ENCODE measurements at places on chromosomes 4 and X.

DNA sequence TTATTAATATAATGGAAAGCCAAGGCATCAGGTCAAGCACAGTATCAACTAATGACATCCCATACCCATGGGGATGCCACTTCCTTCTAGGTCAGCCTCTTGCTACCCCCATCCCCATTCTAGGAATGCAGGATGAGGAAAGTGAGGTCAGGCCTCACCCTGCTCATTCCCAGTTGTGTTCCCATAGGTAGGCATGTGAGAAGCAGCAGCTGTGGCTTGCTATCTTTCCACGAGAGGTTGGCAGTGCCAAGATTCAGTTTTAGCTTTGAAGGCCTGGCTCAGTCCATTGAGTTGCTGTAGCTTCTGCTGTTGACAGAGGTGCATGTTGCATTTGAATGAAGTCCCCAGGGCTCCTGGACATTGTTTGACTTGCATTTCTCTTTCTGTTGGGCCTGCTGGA lies 15.5 kb downstream of the LONRF3 start:
- no peak for DNase-seq

- DNase-seq: no peak
Measured at GRCh38 chr4:159778298-159778697, 675.4 kb downstream of the RAPGEF2 start.

- peak; percentile 31 for DNase-seq
Measured at GRCh38 chr4:84878546-84878945, 87.9 kb downstream of the WDFY3 start.

GRCh38 chrX:108420481-108420880 lies 17.7 kb downstream of the COL4A6 start:
- DNase-seq: no peak

- no peak for DNase-seq
Measured at GRCh38 chrX:40260146-40260747, 162.5 kb upstream of the BCOR start.

DNA sequence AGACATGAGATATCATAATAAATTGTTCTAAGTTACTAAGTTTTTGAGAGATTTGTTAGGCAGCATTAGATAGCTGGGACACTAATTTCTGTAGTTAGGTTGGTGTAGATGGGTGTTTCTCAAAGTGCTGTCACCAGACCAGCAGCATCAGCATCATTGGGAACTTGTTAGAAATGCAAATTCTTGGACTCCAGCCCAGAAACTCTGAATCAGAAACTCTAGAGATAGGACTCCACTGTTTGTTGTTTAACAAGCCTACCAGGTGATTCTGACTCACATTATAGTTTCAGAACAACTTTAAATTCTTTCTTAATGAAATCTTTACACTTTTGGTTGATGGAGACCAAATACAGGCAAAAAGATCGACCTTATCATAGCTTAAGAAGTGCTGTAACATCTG lies 173.7 kb downstream of the PABPC4L start:
- DNase-seq: peak; percentile 69

DNA sequence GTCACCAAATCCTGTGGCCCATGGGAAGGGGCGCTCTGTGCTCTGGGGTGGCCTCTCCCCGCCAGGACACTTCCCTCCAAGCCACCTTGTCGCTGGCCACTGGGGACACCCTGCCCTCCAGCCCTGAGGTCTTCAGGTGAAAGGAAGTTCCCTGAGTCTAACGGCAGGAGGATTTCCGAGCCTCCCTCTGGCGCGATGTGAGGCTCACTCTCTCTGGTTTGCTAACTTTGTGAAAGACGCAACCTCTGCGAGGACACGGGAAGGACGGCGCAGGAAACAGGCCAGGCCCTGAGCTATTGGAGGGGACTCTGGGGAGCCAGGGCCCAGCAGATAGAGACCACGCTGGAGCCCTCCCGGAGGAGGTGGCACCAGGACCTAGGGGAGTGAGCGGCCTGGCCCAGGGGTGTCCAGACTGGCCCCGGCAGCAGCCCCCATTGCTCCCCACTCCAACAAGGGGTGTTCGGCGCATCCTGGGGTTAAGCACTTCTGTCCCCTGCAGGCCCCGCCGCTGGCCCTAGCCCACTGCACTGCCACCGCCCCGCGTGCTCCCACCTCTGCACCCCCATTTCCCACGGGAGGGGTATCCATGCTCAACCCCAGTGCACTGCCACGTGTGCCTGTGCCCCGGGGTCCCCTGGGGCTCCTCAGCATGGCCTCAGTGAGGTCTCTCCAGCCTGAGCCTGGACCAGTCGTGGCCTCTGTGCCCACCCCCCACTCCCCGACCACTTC lies 72.2 kb upstream of the MXD4 start:
- no peak for DNase-seq

- DNase-seq: no peak
Measured at GRCh38 chrX:55867708-55868107, 150.2 kb downstream of the RRAGB start.

- DNase-seq: peak; percentile 28
Measured at GRCh38 chr4:126592088-126592487, 1040.7 kb upstream of the INTU start.

DNA sequence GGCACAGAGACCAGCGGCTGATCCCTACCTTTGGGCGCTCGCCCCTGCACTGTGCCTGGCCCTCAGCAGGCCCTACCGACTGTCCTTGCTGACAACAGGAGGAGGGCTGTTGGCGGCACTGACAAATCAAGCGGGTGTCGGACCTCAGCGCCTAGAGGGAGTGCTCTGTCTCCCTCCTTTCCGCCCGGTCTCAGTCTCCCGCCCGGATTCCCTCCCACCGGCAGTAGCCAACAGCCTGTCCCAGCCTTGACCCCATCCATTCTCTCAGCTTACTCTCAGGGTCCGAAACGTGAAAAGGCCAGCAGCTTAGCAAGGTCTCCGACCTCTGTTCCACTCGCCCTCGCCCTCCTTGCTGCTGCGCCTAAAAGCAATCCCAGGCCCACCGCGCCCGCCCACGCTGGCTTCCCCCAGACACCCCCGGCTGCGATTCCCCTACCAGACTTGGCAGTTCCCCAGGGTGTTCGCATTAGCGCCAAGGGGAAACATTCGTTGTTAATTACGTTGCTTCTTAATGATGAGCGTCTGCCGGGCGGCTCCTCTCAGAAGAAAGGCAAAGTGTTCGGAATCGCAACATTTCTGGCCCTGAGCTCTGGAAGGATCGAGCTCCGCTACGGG lies 96.2 kb downstream of the SOWAHB start:
- no peak for DNase-seq

DNA sequence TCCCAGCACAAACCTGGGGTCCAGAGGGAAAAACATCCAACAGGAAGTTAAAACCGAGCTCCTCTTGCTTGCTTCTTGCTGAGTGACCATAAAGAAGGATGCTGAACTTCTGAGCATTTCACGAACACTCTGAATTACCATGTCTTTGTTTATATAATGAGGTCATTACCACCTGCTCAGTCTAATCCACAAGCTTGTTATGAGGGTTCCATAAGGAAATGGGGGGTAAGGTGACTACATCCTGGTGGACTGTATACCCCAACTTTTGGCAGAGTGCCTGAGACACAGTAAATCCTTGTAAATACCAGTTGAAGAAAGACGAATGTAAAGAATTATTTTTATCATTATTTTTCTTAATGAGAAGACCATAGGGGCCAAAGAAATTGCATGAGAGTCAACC lies 16.8 kb downstream of the CCDC149 start:
- DNase-seq: peak; percentile 13

- no peak for DNase-seq
Measured at GRCh38 chr4:26227601-26228229, 93.1 kb upstream of the RBPJ start.

DNA sequence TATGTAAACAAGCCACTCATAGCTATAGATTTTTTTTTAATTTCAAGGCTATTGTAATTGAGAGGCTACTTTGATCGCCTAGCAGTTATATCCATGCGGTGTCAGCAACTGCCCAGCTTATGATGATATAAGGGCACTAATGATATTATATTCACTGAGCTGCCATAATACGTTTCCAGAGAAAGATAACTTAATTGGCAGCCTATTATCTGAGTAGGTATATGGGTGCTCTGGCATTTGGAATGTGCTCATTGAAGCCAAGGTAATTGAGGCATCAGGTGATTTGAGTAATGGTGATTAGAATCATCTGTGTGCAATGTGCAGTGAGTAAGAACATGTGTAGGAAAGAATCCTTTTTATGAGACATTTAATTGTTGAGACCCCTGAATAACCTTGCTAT lies 490.0 kb downstream of the CENPC start:
- DNase-seq: no peak

DNA sequence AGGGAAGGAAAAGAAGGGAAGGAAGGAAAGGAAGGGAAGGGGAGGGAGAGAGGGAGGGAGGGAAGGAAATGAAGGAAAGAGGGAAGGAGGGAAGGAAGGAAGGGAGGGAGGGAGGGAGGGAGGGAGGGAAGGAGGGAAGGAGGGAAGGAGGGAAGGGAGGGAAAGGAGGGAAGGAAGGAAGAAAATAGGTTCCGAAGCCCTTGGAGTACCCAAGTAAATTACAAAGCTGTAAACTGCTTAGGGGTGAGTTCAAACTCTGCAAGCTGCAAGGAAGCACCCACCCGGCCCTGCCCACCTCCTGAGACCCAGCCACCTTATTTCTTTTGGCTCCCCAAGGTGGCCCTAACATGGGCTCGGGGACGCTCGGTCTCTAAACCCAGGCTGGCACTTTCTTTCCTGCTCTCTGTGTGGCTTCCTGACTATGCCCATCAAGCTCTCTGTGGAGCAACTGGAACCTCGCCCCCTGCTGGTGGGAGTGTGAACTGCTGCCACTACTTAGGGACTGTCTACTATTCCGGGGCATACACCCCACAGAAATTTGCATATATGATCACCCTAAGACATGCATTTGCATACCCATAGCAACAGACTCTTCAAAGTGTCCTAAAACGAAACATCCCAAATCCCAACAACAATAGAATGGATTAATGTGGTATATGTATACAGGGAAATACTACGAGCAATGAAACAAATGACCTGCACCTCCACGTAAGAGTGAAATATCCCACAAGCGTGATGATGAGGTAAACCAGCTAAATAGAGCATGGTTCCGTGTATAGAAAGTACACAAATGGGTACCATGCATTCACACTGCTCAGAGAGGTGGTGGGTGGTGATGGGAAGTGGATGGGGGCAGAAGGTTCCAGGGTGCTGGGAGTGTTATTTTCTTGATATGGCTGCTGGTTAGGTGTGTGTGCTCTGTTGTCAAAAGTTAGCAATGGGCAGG lies 151.7 kb upstream of the TBL1X start:
- DNase-seq: no peak

DNA sequence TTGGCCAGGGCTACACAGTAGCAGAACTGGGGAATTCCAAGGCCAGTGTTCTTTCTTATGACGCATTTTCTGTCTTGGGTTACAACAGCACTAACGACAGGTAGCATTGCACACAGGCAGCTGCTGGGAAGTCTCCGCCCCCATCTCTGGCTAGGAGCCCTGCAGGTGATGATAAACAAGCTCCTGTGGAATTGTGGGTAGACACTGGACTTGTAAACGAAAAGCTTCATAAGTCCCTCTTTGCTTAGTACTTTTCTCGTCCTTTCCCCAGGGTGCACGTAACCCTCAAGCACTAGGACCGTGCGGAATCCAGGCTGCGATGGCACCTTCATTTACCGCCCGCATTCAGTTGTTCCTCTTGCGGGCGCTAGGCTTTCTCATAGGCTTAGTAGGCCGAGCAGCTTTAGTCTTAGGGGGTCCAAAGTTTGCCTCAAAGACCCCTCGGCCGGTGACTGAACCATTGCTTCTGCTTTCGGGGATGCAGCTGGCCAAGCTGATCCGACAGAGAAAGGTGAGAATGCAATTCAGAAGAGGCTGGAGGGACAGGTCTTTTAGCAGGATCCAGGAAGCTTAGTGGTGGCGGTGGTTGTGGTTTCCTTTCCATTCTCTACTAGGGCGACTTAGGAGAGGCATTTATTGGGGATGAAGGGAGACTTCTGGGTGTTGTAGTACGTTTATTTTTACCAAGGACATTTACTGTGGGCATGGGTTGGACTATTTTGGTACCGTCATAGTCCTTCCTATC lies at the start of gene FAAH2:
FAAH2 (plus strand) TSS at position 200 of the 745 bp plus-strand sequence; CDS start at position 320, 120 bp downstream.
- DNase-seq: no peak

GRCh38 chr4:24795666-24796381 lies 451 bp downstream of the SOD3 start:
- DNase-seq: no peak

GRCh38 chr4:77579406-77580076 lies 26.1 kb upstream of the CXCL13 start:
- DNase-seq: peak; percentile 78

DNA sequence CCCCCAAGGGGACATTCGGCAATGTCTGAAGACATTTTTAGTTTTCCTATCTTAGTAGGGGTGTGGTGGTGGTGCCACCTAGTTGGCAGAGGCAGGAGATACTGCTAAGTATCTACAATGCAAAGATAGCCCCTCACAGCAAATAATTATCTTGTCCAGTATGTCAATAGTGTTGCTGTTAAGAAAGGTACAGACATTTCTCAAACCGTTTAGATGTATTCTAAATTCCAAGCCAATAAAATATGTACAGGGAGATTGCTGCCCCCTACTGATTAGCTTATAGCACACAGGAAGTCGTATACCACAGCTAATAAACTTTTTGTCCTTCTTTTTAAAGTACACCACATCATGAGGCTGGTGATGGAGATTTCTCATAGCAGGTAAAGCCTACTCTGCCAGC lies 260.5 kb downstream of the TMA16 start:
- DNase-seq: peak; percentile 43

DNA sequence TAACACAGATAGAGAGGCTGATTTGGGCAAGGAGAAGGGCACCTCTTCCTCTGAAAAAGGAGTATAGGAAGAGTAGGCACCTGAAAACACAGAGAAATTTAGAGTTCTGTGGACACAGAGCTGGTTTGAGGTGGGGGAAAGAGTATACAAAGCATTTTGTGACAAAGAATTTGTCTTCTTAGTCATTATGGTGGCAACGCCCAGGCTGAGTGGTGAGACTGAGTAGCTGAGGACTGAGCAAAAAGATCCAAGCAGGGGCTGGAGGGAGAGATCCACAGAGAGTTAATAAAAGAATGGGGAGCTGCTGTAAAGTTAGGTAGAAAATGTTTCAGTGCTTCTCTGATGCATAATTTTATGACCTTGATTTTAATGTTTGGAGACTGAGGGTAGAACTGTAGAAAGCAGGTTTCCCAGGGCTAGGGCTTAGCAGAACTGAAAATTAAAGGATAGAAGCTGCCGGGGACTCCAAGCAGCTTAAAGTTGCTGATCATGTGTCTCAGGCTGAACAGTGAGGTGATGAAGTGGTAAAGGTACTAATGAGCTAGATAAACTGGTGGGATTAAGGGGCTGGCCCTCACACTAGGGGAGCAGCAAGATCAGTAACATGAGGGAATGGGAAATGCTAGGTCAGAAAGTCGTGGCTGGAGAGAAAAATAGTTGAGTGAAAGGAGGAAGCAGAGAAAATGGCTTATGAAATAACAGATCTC lies 118.9 kb downstream of the CEP44 start:
- no peak for DNase-seq

- DNase-seq: no peak
Measured at GRCh38 chr4:25621027-25621930, 34.4 kb upstream of the SLC34A2 start.

GRCh38 chr4:105709081-105709450 lies 482 bp downstream of the GSTCD start:
- DNase-seq: no peak

Data from IMR-90 (cell line).